ENCODE measurements at places on chromosomes 7 and 10. TPM values are rescaled to one million over a fixed set of nuclear protein-coding genes. Genes with fewer than 3 reads are reported as not detected.

Gene DGKI
- 0.21 TPM for total RNA-seq

Gene LIPJ
- total RNA-seq, result not detected

Gene FBXO24
- total RNA-seq, result 0.21 TPM

Gene DYNC1I1
- 0.10 TPM for total RNA-seq

Gene CPA2
- not detected for total RNA-seq

All from mononuclear cell (primary cell).